Suppressor macrophage treated with lipopolysaccharide for 4 hours (primary cell): ENCODE measurements at places on chromosomes 5 and 9.

DNA sequence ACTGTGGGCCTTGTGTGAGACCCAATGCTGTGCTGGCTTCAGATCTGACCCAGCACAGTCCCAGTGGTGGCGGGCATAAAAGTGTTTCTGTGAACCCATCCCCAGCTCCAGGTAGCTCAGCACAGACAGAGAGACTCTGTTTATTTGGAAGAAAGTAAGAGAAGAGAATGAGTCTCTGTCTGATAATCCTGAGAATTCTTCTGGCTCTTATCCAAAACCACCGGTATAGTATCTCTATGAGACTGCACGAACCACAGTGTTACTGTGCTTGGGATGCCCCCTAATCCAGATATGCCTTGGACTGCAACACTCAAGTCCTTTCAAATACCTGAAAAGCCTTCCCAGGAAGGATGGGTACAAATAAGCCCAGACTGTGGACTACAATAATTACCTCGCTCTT, 1660.8 kb upstream of the ACO1 start:
- no peak for DNase-seq

GRCh38 chr5:120779674-120780073, 315.6 kb downstream of the PRR16 start:
- DNase-seq = no peak

DNA sequence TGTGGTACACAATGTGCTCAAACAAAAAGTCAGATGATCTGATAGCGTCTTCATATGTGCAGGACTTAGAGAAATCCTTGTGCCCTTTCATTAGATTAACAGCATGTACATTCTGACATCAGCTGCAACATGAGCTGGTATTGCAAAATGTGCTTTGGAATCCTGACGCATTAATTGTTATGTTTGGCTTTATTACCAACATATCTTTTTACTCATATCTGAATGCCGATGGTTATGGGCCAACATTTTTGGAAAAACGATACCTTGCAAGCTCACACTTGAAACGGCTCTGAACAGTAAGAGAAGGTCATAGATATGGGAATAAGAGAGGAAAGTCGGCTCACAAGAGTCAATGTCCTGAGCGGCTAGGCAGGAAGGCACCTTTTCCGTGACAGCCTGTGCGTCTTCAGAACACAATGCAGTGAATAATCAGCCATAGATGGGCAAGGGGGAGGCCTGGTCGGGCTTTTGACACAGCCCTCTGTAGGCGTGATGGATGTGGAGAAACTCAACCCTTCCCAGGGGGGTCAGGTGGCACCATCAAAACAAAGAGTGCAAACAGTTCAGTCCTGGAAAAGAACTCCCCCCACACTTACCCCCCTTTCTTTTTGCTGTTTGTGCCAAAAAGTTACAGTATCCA, 36.4 kb upstream of the GAS1 start:
- no peak for DNase-seq

DNA sequence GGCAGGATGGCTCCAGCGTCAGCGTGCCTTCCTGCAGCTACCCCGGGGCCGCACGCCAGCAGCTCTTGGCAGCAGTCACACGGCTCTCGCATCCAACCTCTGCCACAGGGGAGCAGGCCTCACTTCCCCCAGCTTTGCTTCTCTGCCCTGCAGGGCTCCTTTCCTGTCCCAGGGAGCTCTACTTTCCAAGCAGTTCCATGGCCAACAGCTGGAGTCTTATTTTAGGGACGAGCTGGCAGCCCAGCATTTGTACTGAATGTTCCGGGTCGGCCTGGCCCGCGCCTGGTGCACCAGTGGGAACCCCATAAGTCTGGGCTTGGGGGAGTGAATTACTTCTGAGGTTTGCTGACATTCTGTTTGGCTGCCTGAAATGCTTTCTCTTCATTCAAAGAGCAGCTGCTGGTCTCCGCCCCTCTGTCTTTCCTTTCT, 34.6 kb downstream of the GADD45G start:
- no peak for DNase-seq

GRCh38 chr5:109558364-109558763, 131.4 kb upstream of the MAN2A1 start:
- DNase-seq = no peak

- no peak for DNase-seq
Measured at GRCh38 chr9:12956261-12956660, 181.4 kb downstream of the LURAP1L start.

DNA sequence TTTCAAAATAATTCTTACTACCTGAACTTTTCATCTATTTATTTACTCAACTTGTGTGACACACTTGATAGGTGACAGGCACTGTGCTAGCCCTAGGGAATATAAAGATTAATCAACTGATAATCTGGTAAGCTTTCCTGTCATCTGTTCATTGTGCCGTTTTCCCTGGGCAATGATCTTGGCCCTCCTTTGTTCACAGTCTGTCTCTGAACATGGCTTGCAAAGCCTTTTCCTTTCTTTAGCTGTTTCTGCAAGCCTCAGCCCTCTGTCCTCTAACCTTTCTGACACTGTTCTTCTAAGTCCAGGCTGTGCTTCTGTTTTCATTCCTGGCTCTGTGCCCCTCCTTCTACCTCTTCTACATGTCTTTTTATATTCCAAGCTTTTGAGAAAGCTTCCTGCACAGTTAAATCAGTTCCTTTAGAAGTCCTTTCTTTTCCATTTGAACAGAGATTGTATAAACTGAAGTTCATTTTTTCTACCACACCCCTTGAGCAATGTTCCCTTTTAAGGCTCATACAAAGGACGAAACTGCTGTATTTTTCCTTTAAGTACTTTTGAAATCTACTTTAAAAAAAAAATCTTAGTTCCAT, 803.0 kb upstream of the ZNF608 start:
- no peak for DNase-seq

GRCh38 chr5:173514661-173515060, 101.8 kb downstream of the BOD1 start:
- DNase-seq = no peak

- DNase-seq = peak; percentile 78
Measured at GRCh38 chr5:176902911-176903664, 3.9 kb upstream of the HK3 start.

DNA sequence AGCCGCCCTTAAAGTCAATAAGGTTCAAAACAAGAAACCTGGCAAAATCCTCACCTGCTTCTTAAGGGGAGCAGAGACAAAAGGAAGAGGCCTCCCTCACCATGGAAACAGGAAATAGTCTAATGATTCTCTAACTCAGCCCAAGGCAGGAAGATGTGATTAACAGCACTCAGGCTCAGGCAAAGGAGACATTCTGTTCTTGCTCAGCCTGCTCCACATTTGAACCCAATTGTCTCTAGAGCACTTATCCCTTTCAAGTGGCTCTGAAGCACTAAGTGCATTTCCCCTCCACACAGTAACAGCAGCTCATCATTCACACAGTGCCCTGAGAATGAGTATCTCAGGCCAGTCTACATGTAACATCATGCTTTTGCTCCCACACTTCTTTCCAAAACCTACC, 72.3 kb downstream of the NIPSNAP3B start:
- DNase-seq = no peak

DNA sequence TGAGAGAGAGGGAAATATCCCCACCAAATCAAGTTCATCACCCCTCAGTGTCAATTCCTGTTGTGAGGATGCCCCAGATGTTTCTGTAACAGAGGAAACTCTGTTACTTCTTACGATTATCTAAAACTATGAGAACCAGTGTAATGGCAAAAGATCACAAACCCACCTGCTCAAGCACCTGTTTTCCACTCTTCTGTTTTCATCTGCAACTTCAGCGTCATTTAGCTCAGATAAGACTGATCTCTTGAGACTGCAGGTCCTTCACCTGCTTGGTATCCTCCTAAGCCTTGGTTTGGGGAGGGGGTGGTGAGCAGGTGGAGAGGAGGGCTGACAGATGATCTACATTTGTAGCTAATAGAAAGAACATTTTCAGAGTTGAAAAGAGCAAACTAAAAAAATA, 229.3 kb downstream of the SLF1 start:
- DNase-seq = no peak

DNA sequence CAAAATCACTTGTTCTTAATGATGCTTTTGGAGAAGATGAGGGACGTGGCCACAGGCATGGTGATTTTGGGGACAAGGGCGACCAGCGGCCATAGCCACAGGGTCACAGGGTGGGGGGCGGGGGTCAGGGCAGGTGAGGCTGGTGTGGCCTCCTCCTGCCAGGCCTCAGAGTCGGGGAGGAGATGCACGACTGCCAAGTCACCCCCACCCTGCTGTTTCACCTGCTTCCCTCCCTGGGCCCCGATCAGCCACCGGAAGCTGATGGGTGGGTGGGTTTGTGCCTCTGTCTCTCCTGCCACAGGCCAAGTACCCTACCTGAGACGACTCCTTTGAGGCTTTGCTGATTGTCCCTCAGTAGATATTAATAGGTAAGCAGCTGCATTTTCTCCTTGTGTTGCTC, 199.3 kb downstream of the PAX5 start:
- DNase-seq = no peak
